Activated naive CD4-positive, alpha-beta T cell (primary cell): ENCODE measurements at places on chromosomes 6 and 20.

DNA sequence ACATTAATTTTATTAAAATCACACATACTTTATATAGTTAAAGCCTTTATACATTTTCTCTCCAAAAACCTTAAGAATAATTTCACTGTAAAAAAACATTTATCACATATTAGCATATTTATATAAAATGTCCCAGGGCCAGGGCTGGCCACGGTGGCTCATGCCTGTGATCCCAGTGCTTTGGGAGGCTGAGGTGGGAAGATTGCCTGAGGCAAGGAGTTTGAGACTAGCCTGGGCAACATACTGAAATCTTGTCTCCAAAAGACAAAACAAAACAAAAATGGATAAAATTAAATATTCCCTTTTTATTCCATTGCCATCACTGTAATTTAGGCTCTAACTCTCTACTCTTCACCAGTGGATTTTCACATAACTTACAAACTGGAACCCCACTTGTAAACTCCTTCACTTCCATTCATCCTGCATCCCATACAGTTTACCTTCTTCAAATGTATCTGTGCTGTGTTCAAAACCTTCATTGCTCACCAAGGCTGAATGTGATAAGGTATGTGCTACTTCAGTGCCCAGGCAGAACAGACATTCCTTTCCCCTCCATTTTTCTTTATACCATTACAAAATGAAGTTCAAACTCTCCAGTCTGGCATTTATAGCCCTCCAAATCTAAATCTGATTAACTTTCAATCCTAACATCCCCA is 42.9 kb upstream of the PIM1 start:
- no peak for DNase-seq

DNA sequence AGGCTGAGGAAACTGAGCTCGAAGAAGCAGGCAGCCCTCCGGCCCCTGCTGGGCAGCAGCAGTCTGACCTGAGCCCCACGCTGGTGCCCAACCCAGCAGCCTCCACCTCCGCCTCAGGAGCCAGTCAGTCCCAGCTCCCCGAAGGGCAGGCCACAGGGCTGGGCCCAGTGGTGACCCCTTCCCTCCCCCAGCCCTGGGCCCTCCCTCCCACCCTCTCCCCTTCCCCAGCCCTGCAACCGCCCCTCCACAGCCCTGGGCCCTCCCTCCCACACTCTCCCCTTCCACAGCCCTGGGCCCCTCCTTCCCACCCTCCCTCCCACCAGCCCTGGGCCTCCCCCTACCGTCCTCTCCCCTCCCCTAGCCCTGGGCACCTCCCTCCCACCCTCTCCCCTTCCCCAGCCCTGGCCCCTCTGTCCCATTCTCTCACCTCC is 115.0 kb downstream of the TAF4 start:
- no peak for DNase-seq

- DNase-seq: no peak
Observed at GRCh38 chr6:15420959-15421438, 175.1 kb downstream of the JARID2 start.

- no peak for DNase-seq
Observed at GRCh38 chr6:37826188-37826587, 6.7 kb downstream of the ZFAND3 start.

GRCh38 chr20:18394363-18394762 is 72.5 kb downstream of the DZANK1 start:
- DNase-seq: no peak

DNA sequence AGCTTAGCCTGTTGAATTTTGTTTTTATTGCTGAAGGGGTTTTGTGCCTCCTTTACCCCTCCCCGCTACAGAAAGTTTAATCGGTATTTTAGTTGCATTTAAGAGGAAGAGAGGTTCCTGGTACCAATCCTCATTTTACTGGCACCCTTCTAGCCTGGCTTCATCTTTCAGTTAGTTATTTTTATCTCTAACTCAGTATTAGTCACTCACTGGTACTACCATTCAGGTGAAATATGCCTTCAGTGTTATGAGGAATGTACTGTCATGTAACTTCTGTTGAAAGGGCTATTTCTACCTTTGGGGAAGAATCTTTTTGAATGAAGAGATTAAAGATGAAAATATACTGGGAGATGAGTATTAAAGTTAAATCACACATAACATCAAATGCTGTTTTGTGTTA is 211.8 kb downstream of the CDKAL1 start:
- no peak for DNase-seq

- DNase-seq: no peak
Observed at GRCh38 chr6:129453073-129453472, 256.9 kb downstream of the ARHGAP18 start.

GRCh38 chr6:148303616-148304015 is 39.0 kb upstream of the SASH1 start:
- DNase-seq: no peak

DNA sequence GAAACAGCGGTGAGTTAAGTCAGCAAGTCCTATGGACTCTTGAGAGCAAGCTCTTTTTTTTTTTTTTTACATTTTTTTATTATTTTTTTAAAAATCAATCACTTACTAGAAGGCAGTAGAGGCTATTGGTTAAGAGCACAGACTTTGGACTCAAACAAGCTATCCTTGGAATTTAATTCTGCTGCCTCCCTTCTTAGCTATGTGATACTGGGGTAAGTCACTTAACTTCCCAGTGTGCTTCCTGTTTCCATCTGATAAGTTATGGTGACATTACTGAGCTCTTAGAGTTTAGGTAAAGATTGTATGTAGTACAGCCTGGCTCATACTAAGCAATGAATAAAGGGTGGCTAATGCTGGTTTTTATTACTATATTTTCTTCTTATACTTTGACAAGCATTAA is 770.5 kb upstream of the FLRT3 start:
- no peak for DNase-seq

DNA sequence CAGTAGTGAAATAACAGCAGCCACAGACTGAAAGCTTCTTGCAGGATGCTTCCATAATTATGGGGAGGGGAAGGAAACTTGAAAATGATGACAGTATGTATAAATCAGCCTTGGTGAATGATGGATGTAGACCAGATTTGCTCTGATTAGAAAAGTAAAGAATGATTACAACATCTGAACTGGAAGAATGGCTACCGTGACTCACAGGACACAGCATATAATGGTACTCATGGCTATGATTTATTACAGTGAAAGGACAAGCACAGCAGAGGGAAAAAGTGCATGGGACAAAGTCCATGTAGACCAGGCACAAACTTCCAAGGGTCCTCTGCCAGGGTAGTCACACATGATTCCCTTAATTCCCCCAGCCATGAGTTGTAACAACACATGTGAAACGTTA is 70.7 kb upstream of the POPDC3 start:
- no peak for DNase-seq

- DNase-seq: no peak
Observed at GRCh38 chr20:93641-94040, 6.2 kb downstream of the DEFB125 start.

DNA sequence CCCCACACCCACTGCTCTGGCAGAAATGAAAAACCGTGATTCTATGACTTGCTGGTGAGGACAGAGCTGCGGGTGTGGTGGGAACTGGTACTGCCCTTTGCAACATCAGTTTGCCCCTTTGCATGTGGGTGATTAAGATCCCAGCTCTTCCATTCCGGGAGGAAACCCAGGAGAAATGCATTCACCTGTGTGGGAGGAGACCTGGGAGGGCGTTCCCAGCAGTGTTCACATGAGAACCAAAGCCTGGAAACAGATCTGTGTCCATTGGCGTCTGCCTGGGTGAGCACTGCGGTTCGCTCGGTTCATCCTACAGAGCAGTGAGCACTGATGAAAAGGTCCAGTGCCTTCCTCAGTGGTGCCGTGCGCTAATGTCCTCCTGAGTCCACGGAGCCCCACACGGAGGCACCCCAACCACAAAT is 89.7 kb downstream of the SMOC2 start:
- DNase-seq: no peak

DNA sequence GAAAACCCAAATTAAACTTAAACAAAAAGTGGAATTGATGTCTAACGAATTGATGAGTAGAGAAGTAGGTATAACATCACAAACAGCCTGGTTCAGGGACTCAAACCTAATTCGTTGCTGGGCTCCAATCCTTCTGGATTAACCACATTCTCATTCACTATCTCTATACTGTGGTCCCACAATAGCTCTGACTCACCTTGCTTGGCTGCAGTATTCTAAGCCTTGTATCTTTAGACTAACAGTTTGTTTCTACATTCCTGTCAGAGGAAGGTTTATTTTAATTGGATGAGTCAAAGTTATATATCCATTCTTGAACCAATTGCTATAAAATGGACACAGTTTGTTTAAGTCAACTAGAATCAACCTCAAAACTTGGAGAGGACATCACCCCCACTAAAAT is 530.5 kb upstream of the PTCHD4 start:
- DNase-seq: no peak

DNA sequence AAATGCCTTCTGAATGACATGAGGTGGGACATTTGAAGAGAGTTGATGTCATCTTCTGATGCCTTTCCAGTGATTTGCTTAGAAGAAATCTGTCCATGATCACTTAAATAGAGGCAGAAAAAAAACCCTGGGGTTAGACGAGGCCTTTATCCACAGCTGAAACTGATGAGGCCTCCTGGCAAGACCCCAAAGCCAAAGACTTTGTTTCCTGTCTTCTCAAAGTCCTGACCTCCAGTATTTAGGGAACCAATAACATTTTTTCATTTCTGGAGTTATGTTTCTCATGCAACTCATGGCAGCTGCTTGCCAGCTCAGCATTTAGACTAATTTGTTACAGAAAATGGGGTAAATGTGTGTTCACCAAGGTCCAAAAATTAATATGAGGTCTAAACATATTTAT is 248.0 kb upstream of the PRDM1 start:
- DNase-seq: no peak

DNA sequence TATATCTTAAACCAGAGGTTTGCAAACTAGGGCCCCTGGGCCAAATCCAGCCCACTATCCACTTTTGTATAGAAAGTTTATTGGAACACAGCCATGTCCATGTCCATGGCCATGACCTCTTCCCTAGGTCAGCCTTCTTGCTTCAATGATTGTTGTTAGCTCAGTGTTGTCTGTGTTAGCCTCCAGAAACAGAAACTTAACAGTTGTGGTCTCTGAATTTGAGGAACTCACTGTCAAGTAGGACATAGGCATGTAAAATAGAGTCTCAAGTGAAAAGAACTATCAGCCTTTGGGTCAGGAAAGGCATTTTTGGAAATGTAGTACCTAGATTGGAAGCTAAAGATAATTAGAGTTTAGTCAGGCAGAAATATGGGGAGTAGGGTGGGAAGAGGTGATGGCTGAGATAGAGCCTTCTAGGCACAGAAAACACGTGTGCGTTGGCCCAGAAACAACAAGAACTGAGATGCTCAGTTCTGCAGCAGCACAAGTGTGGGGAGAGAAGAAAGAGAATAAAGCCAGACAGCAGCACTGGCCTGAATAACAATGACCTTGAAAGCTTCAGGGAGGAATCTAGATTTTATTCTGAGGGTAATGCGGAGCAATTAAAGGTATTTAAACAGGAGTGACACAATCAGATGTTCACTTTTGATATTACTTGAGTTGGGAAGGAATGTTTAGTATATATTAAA is 87.0 kb upstream of the OLIG3 start:
- no peak for DNase-seq

DNA sequence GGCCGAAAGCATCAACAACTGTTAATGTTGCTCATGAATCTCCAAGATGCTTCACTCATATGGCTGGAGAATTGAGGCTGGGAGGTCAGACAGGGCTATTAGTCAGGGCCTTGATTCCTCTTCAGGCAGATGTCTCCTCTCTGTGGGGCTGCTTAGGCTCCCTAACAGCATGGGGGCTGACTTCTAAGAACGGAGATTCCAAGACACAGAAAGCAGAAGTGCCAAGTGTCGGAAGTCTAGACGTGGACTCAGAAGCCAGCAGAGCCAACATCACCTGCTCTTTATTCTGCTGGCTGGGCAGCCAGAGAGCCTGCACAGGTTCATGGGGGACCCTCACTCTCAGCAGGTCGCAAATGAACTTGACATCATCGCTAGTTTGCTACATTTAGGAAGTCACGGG is 279.8 kb downstream of the CDH26 start:
- no peak for DNase-seq

DNA sequence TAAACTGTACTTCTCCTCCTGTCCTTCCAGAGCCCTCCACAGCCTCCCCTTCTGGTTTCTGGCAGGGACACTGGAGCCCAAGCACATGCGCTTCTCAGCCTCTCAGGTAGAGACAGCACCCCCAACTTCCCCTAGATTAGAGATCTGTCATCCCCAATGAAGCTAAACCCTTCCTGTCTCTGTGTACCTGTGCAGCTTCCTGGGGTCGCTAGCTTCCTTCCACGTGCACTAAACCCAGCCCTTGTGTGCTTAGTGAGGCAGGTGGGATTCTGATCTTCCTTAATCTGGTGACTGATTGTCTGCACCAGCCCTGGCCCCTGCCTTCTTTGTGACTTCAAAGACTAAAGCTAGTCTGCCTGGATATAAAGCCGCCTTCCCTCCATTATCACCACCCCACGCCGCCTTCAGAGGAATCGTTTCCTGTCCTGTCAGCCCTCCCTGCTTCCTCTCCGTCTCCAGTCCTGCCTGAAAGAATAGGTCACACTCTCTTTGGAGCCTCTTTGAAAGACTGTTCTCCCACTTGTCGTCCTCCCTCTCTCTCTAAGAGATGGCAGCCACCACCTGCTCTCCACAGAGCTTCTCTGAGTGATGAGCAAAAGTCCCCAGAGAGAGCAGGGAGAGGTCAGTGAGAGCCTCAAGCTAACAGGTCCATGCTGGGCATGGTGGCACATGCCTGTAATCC is 27.5 kb downstream of the CAPN11 start:
- DNase-seq: no peak

DNA sequence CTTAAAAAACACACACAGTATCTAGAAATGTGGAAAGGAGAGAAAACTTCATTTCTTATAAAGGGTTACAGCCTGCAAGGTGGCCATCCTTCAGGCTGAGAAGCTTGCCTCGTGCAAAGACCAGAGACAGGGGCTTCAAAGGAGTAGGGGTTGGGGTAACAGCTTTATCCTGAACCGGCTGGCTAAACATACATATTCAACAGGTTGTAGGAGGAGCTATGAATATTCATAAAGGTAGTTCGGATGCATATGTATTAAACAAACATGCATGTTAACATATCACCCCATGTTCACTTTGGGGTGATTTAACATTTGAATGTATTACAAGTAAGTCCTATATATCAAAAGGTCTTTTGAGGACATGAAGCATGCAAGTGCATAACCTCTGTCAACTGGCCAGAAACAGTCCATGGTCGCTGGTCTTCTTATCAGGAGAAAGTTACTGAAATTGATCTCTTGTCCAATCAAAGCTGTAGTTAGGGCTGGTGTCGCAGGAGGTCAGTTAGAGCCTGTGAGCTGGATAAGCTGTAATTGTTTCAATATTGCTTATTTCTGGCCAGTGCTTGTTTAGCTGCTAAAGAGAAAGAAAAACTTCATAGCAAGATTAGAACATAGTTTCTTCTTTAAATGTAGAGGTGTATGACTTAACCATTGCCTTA is 2.3 kb upstream of the STMND1 start:
- DNase-seq: no peak

GRCh38 chr6:109485266-109485935 is 2.4 kb upstream of the ZBTB24 start:
- no peak for DNase-seq

- no peak for DNase-seq
Observed at GRCh38 chr6:79684876-79685275, 53.7 kb downstream of the SH3BGRL2 start.

- no peak for DNase-seq
Observed at GRCh38 chr6:138000941-138001340, 106.3 kb downstream of the PERP start.
